ENCODE measurements at places on chromosomes 13 and 19. TPM values are rescaled to one million over a fixed set of nuclear protein-coding genes. Genes with fewer than 3 reads are reported as not detected.
A peak's percentile ranks its signal among the peaks of the same experiment; 100 is the strongest.

Gene ZNF628
- 4.4 TPM for total RNA-seq

Gene PGLYRP2
- not detected for total RNA-seq

Gene PCSK4
- 0.92 TPM for total RNA-seq

Gene TMEM255B
- total RNA-seq, result 0.95 TPM

Gene CGB1
- not detected for total RNA-seq

Gene GSX1
- not detected for total RNA-seq

Gene LGALS4
- 0.20 TPM for total RNA-seq

Gene GPC6
- 1.1 TPM for total RNA-seq

DNA sequence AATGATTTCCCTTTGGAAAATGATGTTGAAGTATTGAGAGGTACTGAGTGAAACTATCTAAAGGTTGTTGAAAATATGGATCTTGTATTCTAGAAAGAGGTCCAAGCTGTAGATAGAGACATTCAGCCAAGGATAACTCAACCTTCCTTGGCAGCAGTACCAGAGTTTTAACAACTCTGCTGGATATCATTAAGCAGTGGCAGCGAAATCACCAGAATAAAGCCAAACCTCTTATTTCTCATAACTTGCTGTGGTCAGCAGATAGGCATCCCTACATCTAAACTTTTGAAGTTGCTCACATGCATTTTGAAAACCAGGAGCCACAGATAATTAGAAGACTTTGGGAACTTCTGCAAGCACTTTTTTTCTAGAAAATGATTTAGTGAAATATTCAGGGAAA lies 559.8 kb downstream of the IRS2 start:
- no peak for DNase-seq

DNA sequence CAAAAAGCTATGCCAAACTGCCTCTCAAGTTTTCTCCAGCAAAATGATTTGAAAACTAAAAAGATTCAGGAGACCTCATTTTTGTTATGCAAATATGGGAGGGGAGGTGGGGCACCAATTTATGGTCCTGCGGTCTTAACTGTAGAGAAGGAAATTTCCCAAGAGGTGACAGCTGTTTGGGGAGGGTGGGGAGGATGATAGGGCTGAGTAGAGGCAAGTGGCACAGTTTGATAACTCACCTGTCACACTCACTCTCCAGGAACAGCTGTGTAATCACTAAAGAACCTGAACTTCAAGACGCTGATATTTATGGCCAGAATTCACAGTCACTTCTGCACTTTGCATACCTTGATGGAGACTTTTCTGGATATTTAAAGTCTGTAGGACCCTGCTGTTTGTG lies 232.9 kb upstream of the STARD13 start:
- DNase-seq, result no peak

DNA sequence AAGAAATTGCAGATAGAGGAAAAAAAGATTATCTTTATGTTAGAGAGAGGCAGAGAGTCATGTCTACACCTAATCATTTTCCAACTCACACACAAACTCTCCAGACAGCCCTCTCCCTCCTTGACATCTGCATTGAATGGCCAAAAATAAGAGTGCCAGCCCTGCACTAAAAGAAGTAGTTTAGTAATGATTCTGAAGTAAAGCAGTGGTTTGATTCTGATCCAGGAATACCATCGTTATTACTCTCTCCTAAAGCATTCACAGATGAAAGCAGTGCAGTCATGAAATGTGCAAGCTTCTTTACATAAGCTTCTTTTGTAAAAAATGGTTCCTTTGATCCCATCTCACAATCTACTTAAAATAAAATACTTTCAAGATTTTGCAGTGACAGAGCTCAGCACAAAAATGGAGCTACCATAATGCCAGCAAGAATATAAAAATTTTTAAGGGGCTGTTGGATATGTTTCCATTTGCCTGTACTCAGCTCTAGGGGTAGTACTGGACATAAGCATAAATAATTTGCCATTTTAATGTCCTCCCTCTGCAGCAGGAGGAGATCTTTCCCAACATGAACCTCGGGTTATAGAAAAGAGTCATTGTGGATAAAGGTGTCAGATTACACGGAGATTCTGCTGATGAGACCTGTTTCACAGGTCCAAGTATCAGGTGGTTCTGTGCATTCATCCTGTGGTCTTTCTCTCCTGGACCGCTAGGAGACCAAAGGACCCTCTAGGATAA lies 406.3 kb downstream of the DCT start:
- peak; percentile 22 for DNase-seq

- no peak for DNase-seq
Measured at GRCh38 chr13:79190932-79191331, 215.1 kb downstream of the RBM26 start.

GRCh38 chr13:85806553-85807175 lies 7.4 kb upstream of the SLITRK6 start:
- DNase-seq, result no peak

- DNase-seq, result no peak
Measured at GRCh38 chr13:32905864-32906180, 110.4 kb upstream of the KL start.

GRCh38 chr19:2255982-2256685 lies at the start of gene JSRP1:
TSS of gene JSRP1 (minus strand) at chr19:2256417. CDS start at chr19:2255314, 1,103 bp downstream.
- DNase-seq, result no peak

DNA sequence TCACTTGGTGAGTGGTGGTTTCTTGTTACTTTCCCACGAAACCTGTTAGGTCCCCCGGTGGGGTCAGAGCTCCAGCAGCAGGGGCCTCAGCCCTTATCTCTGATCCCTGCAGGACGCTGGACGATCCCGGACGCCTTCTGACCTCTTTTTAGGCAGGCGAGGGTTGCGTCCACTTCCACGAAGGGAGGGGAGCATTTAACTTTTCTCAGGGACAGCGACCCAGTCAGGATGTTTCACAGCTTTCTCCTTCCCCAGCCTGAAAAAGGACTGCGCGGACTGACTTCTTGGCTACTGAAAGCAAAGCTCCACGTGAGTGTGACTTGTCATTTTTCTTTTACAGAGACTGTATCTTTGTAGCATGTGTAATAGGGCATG lies 692 bp downstream of the ZNF234 start:
- DNase-seq, result peak; percentile 8

DNA sequence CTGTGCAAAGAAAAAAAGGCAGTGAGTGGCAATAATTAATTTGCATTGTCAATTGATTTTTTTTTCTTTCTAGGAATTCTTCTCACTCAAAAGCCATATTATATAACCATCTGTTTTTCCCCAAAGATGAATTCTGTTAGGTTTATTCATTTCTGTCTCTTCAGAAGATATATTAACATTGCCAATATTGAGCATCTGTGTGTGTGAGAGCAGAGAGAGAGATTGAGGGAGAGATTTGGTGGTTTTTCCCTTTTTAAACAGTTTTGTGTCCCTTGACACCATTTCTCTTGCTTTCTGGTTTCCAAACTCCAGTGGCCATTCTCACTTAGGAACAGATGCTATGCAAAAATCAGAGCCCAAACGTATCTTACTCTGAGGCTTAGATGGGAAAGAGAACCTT lies 112.5 kb downstream of the LACC1 start:
- no peak for DNase-seq

DNA sequence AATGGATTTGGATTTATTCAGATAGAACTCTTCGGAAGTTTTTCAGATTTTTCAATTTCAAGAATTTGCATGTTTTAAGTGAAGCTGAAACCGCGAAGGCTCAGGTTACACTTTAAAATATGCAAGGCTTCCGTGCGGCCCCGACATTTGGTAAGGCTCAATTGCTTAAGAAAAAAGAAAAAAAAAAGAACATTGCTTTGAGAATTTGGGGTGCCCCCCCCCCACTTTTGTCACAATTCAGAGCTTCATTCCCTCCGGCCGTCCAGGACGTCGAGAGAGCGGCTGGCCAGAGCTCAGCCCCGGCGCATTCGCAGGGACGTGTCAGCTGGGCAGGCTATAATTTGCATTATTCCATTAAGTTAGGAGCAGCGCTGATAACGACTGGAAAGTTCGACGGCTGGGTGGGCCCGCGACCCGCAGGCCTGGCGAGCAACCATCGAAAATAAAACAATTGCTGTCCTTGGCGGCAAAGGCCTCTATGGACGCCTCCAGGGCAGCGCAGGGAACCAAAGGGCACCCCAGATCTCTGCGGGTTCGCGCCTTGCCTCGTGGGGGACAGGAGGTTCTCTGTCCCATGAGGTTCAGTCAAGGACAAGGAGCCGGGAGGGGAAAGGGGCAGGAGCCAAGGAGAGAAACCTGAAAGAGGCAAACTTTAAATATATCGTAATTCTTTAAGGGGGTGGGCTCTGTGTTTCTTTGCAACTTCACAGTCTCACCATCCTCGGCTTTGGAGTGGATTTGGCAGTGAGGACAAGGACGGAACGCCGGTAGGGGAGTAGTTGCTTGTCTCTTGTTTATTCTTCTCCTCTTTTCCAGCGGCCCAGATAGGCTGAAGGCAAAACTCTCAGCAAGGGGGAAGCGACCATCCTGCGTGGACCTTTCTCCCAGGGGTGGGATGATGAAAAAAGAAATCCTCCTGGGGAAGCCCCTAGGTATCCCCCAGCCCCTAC lies 7.0 kb downstream of the SOX21 start:
- DNase-seq, result no peak

GRCh38 chr19:50500753-50501151 lies 10.2 kb downstream of the JOSD2 start:
- no peak for DNase-seq

- no peak for DNase-seq
Measured at GRCh38 chr13:97018029-97018819, 23.9 kb upstream of the OXGR1 start.

DNA sequence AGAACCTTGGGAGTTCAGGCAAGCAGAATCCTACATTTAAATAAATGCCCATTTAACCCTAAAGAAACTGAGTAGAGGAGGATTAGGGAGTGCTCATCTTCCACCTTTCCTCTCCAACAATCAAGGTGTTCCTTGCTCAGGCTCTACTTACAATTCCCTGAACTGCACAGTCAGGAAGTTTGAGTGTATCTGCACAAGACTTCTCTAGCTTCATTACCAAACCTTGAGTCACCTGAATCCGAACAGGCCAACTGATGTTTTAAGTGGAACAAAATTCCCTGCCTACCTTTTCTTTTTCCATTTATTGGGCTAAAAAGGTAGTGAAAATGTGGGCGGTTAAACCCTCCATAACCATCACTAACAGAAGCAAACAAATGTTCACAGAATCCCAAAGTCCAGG lies 78.3 kb downstream of the FOXO1 start:
- peak; percentile 64 for DNase-seq

GRCh38 chr13:75864718-75865117 lies 228.6 kb downstream of the LMO7 start:
- DNase-seq, result no peak

- DNase-seq, result peak; percentile 18
Measured at GRCh38 chr13:63307228-63307627, 1891.6 kb upstream of the PCDH20 start.

DNA sequence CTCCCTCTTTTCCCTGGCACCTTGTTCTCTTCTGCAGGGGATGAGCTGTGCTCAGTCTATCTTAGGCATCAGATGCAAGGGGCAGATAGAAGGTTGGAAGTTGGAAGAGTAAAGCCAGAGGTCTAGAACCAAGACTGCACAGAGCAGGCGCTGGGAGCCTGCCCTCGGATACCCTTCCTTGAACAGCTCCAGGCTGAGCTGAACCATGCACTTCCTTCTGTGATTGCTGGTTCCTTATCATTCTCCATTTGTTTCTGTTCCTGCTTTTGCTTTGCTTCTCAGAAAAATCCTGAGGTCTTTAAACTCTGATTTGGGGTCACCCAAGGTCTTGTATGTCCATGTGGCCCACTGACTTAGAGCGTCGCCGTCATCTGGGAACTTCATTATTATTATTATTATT lies 36.3 kb downstream of the ARHGEF18 start:
- DNase-seq, result no peak

- no peak for DNase-seq
Measured at GRCh38 chr13:113748101-113748861, 10.7 kb upstream of the TMEM255B start.

DNA sequence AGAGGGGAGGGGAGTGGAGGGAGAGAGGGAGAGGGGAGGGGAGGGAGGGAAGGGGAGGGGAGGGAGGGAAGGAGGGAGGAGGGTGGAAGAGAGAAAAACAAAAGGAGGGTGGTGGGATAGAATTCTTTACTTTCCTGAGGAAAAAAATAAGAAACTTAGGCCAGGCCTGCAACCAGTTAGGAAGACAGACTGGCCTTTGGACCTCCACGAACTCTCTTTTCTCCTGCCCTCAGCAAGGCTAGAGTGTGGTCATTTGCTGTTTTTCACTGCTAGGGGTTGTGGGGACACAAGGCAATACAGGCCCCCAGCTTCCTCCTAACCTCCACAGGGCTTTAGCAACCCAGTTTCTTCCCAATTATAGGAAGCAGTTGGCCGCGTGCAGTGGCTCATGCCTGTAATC lies 4.2 kb downstream of the CCDC8 start:
- DNase-seq, result no peak

- DNase-seq, result no peak
Measured at GRCh38 chr13:110869231-110869804, 45.6 kb downstream of the ANKRD10 start.

DNA sequence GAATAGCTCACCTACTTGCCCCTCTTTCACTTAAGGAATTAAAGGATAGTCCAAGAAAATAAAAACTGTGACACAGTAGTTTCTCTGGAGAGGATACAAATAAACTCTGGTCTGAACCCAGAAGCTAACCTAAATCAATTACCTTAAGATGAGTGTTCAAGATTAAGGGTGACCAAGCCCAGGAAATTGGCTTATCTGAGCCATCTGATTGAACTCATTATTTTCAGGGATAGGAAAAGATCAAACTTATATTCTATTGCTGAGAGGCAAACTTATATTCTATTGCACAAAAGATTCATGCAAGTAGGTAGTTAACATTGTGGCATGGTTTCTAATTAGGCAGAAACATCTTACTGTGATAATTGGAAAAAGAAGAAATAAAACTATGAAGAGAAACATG lies 175.1 kb downstream of the DCLK1 start:
- no peak for DNase-seq

GRCh38 chr13:99370481-99371275 lies 63.5 kb upstream of the GPR183 start:
- DNase-seq, result no peak

DNA sequence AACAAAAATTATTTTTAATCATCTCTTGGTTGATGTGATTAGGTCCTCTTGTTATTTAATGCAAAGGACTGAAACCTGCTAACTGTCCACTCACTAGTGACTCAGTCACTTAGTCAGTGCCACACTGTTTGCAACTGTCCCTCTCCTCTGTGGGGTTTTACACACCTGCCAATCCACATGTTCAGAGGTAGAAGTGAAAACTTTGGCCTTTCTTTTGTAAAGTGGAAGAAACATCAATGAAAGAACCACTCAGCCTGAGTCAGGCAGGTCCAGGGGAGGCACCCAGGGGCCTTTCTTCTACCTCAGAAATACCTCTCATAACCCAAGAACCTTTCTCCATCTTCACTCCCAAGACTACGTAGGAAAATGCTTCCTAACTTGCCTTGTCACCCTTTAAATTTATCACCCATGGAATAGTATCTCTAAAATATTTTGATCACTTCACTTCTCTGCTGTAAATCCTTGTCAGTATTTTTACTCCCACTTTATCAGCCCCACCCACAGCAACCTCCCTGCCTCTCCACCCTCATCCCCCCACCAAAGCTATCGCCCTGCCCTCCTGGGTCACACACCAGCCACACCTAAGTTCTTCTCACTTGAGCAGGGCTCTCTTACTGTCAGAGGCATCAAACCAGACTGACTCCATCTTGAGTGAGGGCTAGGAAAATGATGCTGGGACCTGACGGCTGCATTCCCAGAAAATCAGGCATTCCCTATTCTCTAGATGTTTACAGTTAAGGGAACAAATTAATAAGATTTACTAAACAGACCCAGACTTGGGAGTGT lies 29.6 kb upstream of the EEF1AKMT1 start:
- no peak for DNase-seq

GRCh38 chr19:36489920-36490415 lies 607 bp upstream of the ZNF566 start:
- DNase-seq, result no peak

Measured in foreskin keratinocyte (primary cell).